ENCODE measurements at places on chromosomes 16 and 17.

DNA sequence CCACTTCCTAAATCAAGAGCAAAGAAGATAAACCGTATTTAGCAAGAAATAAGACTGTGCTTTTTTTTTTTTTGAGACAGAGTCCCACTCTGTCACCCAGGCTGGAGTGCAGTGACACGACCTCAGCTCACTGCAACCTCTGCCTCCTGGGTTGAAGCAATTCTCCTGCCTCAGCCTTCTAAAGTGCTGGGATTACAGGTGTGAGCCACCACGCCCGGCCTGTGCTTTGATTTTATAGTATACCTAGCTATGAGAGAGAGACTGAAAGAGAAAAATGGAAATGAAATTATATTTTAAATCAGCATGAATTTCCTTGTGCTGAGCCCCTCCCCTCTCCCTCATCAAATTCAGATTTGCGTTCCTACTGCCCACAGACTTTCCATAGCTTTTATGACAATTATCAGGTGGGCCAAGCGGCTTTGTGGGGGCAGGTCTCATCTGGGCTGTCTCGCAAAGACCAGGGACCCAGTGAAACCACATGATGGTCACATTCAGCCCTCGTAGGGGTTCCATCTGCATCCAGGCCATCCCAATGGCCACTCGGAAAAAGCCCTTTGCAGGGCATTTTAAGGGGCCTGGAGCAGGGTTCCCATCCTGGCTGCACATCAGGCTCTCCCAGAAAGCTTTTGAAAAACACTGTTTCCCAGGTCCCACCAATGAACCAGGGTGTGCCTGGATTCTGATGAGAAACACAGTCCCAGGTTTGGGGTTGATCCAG lies 8.5 kb downstream of the CACNG1 start:
- no peak for DNase-seq

DNA sequence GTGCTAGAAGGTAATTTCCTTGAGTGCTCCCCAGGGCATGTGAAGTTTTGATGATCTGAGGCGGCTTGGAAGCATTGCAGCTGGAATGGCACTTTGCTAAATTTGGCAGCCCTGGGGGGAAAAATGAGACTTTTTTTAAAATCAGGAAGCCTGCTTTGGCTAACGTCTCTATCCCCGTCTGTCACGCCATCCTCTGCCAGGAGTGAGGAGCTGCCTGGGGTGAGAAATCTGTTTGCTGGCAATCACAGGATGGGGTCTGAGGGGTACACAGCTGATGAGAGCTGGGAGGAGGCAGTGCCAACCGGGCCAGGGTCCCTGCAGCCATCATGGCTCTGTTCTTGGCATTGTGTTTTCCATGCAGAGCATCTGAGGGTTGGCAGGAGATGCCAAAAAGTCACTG lies 2.0 kb downstream of the ABCC12 start:
- DNase-seq: no peak

GRCh38 chr17:42456223-42457106 lies 2.2 kb upstream of the ATP6V0A1 start:
- DNase-seq: no peak

DNA sequence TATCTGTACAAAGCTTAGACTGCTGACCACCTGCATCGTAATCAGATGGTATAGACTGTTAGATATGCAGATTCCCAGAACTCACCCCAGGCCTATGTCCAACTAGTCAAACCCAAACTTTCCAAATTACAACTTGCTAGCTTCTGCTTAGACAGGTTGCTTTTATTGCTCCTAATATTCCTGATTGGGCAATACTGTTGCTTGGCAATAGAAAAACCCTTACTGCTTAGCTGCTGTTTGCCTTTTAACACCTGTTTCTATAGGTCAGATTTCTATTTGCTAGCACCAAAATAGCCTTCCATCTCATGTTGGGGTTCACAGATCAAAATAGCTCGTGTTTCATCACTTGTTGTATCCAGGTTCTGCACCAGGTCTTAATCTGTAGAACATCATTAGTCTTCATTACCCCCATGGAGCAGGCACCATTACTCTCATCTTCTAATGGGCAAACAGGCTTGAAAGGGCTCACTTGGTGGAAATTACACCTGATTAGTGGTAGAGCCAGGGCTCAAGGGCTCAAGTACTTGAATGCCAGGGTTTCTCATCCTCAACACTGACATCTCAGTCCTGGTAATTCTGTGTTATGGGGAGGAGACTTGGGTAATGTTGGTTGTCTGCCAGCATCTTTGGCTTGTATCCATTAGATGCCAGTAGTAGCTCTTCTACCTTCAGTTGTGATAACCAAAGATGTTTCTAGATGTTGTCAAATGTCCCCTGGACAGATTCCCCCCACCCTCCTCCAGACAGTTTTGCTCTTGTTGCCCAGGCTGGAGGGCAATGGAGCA lies 2.7 kb downstream of the ZP2 start:
- no peak for DNase-seq

DNA sequence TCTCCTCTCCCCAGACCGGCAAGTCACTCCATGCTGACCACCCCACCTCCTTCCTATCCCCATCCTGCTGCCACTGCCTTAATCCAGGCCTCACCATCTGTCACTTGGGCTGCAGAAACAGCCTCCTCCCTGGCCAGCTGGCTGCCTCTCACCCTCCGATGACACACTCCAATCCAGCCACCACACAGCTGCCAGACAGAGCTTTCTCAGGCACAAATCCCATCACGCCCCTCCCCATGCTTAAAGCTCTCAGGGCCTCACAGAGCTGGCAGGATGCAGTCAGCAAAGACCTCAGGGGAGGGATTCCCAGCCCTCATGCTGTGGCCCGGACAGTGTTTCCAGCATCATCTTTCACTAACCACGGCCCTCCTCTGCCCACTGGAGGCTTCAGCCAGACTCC lies 13.7 kb downstream of the CAMKK1 start:
- no peak for DNase-seq

GRCh38 chr17:27810211-27810901 lies 10.0 kb upstream of the NOS2 start:
- DNase-seq: peak; percentile 30

- no peak for DNase-seq
Observed at GRCh38 chr16:49464877-49465504, 91.4 kb downstream of the C16orf78 start.

DNA sequence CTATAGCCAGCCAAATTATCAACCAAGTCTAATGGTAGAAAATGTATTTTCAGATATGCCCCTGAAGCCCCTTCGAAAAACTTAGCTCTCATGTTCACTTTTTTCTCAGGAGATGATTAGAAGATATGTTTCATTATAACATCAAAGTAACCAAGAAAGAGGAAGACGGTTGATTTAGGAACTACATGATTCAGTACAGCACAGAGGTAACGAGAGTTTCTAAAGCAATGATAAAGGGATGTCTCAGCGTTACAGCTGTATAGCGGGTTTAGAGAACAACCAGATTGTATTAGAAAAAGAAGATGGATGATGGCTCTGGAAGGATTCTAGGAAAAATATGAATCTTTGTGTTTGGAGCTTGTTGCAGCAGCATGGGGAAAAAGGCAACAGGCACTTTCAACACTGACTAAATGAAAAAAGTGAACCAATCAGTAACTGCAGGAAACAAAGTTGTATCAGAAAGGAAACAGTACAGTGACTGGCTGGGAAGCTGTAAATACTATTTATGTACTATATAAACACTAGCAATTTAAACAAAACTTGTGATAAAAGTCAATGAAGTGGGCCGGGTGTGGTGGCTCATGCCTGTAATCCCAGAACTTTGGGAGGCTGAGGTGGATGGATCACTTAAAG lies 21.5 kb downstream of the MBTD1 start:
- DNase-seq: no peak

- DNase-seq: no peak
Observed at GRCh38 chr17:2040942-2041560, 771 bp upstream of the OVCA2 start.

- no peak for DNase-seq
Observed at GRCh38 chr17:18877104-18877645, 19.2 kb downstream of the PRPSAP2 start.

- no peak for DNase-seq
Observed at GRCh38 chr16:17283016-17283415, 187.7 kb downstream of the XYLT1 start.
